Stimulated activated CD8-positive, alpha-beta memory T cell treated with anti-CD3 and anti-CD28 coated beads, Interleukin-15, amount 100 ng/mL, for 48 hours (primary cell): ENCODE measurements at places on chromosomes 16 and 17.

DNA sequence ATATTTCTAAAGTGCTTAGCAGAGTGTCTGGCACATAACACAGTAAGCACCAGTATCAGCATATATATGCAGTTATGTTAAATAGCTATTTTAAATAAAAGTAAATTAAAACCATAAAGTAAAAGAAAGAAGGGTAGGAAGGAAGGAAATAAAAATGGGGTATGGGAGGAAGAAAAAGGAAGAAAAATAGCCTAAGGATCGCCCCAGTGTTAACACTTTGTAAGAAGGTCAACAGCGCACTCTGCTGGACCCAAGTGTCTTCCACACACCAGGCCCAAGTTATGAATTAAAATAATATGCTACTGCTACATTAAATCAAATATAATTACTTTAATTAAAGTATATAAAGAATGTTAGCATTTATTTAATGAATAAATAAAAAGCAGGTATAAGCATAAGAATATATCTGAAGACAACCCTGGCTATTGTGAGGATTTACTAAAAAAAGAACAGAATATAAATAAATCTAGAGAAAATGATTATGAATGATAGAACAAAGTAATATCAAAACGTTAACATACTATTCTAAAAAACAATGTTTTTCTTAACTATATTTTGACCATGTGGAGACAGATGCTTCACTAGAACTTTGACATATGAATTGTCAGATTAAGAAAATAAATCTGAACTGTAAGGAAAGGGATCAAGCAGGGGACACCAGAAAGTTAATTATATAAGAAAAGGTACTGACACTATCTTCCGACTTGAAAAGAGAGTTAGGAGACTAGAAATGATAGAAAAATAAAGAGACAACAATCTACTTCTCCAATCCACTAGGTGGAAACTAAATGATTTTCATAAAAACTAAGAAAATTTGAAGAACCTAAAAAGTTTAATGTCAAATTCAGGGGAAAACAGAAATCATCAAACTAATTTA, 25.9 kb downstream of the BRIP1 start:
- DNase-seq: peak; percentile 2

- no peak for DNase-seq
Observed at GRCh38 chr16:67547423-67548264, 14.7 kb upstream of the CTCF start.

DNA sequence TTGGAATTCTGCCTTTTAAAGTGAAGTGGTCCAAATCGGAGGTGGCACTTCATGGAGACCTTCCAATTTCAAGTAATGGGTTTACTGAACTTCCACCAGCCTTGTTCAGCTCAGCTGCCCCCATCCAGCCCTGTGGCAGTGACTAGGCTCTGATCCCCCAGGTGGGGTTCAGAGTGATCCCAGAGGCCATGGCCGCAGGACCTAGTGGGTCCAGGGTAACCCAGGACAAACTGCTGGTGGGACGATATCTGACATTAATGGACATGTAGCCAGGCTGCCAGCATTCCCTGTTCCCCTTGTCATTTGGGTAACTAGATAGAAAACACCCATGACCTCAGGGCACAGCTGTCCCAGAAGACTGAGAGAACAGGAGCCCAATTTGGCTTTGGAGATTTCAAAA, 209.9 kb downstream of the GSG1L start:
- no peak for DNase-seq

DNA sequence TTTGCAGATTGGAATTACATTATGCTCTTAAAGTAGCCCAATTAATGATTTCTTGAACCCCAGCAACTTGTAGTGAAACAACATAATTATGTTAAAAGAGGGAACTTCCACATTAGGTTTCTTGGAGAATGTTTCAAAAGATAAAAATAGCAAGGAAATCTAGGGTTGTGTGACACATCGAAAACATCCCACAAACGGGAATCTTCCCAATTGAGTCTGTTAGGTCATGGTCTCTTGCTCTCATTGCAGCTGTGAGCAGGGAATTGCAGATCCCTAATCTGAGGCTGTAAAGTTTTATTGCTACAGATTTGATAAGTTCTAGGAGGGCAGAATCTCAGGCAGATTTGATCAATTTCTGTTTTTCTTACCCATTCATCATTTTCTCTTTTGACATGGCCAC, 6.7 kb upstream of the LPO start:
- no peak for DNase-seq

DNA sequence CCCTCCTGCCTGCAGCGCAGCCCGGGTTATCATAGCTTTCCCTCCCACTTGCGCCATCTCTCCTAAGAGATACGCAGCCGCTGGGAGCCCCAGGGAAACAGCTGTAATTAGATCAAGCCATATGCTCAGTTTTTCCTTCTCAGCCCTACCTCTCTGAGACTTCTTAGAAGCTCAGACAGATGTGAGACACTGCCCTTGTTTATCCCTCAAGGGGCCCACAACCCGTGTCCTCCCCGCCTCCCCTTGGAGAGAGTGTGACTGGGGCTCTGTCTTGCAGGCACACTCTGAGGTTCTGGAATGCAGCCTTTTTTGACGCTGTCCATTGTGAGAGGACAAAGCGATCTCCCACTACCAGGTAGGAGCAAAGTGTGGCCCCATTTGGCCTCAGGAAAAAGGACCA, 31.2 kb downstream of the CIBAR2 start:
- DNase-seq: no peak

DNA sequence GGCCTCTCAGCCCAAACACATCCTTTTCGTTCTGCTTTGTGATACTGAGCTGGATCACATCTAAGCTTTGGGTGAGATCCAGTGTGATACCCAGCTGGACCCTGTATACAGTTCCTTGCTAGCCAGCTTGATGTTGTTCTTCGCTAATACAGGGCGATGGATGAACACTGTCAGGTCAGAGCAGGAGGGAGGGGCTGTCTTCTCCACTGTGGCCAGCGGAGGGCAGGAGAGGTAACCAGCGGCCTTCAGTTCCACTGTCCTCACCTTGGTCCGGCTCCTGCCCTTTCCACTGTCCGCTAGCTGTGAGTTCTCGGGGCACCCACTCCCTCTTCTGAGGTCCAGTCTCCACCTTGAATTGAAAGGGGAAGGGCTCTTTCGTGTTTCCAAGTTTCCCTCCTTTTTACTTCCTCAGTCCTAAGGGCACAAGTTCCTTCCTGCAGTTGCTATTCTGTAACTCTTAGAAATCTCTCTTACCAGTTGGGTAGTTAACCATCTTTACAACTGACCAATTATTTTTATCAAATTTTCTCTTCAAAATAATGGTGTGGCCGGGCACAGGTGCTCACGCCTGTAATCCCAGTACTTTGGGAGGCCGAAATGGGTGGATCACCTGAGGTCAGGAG, 3.0 kb upstream of the ZNF213 start:
- DNase-seq: no peak

- DNase-seq: no peak
Observed at GRCh38 chr17:45436161-45436560, 3.5 kb upstream of the ARHGAP27 start.

DNA sequence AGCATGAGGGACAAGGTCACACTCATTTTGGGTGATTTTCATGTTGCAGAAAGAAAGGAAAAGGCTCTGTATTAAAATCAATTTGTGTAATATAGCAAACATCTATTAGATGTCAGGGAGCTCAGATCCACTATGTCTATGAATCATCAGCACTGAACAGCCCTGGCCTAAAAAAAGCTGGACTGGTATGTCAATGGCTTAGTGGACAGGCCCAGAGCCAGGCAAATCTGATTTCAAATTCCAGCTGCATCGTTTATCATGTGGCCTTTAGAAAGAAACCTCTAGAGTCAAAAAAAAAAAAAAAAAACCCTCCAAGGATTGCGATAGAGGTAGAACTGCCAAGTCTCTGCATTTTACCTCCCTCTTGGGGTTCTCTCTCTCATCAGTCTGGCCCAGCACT, 5.4 kb downstream of the GAS7 start:
- DNase-seq: no peak

- DNase-seq: no peak
Observed at GRCh38 chr16:52812678-52813556, 239.8 kb downstream of the CHD9NB start.

DNA sequence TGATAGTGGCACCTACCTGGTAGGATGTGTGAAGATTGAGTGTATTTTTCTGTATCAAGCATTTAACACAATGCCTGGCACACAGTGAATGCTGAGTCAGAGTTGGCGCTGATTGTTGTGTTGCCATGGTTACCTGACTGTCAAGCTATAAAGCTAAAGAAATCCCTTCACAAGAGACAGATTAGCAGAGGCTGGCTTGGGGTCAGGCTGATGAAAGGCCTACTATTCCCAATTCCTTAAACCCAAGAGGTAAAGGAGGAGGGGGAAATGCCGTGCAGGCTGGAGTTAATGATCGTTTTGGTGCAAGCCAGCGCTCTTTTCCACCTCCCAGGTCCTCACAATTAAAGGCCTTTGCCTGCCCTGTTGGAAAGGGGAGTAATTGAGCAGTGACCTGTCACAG, 5.9 kb downstream of the CLEC19A start:
- no peak for DNase-seq

DNA sequence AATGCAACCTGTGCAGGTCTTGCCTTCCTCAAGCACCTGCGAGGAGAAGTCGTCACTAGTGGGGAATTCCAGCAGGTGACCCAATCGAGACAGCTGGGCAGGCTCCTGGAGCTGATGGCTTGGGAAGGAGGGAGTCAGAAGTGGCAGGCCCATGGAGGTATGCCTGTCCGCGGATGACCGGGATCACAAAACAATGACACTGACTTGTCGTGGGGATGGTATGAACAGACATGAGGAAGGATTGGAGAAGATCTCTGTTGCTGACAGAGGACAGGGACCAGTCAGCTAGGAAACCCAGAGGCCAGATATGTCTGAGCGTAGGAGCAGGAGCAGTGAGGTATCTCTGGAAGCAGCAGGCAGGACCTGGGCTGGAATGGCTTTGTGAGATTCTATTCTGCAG, 233.3 kb downstream of the SOX9 start:
- no peak for DNase-seq

GRCh38 chr17:48995304-48995973, 1.7 kb upstream of the IGF2BP1 start:
- no peak for DNase-seq

DNA sequence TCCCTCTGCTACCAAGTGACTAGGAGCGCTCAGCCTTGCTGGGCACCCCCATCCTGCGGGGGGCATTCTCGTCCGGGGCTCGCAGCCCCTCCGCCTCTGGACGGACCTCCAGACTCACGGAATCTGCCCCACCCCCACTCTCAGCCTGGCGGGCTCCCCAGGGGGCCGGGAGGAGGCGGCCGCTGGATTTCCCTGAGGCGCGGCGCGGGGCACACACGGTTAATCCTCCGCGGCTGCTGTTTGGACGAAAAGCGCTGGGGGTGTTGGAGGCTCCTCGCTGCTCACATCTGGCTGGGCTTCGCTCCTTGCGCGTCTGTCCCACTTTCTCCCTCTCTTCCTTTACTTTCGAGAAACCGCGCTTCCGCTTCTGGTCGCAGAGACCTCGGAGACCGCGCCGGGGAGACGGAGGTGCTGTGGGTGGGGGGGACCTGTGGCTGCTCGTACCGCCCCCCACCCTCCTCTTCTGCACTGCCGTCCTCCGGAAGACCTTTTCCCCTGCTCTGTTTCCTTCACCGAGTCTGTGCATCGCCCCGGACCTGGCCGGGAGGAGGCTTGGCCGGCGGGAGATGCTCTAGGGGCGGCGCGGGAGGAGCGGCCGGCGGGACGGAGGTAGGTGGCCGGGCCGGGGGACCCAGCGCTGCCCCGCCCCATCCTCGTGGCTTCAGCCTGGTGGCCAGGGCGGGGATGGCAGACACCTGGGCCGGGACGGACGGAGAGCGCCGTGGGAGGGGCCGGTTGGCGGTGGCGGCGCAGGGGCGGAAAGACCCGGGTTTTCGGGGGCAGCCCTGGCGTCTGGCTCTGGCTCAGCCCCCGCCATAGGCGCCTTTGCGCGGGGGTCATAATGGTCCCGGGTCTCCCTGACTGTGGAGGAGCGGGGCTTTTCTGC, at the start of gene C1QTNF1:
TSS of gene C1QTNF1 (plus strand) at position 284 of the 886 bp plus-strand sequence. CDS start 19,800 bp downstream, outside the sequence.
- no peak for DNase-seq

- peak; percentile 34 for DNase-seq
Observed at GRCh38 chr16:17369421-17370222, 101.1 kb downstream of the XYLT1 start.

- DNase-seq: no peak
Observed at GRCh38 chr16:8628981-8629725, 7.7 kb downstream of the METTL22 start.

- DNase-seq: no peak
Observed at GRCh38 chr16:1371054-1371978, 19.6 kb downstream of the GNPTG start.

DNA sequence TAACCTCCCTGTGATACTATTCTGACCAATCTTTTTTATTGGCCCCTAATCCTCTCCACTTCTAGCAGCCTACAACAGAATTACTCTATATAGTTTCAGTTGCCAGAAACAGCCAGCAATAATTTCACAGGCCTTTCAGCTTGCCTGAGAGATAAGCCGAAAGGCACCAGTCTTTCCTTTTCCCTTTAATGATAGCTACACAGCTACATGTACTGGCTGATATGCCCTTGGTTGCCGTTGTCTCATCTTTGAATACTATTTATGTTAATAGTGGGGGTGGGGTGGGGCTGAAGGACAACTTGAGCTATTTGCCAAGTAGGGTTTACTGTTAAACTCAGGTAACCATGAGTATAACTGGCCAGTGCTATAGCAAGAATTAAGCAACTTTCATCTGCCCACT, 35.8 kb upstream of the RASL10B start:
- DNase-seq: no peak

GRCh38 chr16:1985466-1986150, 1.6 kb downstream of the GFER start:
- DNase-seq: no peak

DNA sequence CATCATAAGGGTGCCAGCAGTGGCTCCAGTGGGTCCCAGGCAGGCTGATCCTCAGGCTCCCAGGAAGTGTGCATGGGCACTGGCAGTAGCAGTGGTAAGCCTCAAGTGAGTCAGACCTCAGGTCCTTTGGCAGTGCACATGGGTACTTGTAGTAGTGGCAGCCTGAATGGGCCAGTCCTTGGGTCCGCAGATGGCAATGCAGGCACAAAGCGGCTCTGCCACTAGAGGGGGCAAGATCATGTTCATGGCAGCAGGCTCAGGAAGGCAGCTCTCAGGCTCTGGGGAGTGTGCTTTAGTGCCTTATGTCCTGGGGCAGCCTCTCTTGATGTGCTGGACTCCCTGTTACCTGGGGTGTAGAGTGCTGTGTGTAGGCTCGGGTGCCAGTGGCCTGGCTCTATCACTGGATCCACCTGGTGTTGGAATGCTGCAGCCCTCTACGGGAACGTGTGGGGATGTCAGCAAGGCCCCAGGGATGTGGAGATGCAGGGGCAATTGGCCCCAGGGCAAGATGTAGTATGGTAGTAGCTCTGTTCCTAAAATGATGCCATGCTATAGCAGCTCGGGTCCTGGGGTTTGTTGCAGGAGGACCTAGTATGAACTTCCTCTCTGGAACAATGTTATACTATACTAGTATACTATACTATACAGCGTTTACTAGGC, 11.0 kb downstream of the ACSM3 start:
- DNase-seq: peak; percentile 40

DNA sequence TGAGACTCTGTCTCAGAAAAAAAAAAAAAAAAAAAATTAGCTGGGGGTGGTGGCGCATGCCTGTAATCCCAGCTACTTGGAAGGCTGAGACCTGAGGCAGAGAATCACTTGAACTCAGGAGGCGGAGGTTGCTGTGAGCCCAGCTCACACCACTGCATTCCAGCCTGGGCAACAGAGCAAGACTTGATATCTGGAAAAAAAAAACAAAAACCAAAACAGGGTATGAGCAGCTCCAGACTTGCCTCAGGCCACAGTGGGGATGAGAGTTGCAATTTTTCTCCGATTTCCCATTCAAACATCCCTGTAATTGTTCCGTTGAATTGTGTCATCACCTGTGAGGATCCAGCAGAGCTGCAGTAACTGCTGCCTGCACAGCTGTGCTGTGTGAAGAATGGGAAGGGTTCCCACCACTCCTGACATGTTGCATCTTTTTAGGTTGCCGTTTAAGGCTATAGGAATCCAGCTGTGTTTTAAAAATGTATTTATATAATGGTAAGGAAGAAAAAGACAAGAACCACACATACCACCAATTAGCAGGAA, 150.0 kb downstream of the VPS53 start:
- DNase-seq: no peak
